ENCODE measurements at places on chromosomes 12 and 14.

DNA sequence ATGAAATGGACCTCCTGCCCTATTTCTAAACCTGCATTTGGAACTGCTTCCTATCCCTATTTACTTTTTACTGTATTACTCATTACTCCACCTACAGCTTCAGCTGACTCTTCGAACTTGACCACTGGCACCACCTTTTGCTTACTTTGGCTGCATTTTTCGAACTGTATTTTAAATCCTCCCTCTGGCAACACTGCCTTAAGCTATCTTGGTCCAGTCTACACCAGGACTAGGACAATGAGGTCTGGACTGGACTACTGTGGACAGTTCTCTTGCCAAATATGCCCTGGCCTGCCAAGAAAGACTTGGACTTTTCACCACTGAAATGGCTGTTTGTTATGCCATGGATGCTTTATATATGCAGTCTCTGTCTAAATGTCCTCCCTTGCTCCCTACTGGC is 328.1 kb downstream of the BTG1 start:
- no peak for DNase-seq

- DNase-seq = no peak
These were observed 209.6 kb downstream of the CRADD start for GRCh38 chr12:93886533-93887511.

GRCh38 chr14:93101181-93101580 is 14.5 kb downstream of the ITPK1 start:
- DNase-seq = no peak

DNA sequence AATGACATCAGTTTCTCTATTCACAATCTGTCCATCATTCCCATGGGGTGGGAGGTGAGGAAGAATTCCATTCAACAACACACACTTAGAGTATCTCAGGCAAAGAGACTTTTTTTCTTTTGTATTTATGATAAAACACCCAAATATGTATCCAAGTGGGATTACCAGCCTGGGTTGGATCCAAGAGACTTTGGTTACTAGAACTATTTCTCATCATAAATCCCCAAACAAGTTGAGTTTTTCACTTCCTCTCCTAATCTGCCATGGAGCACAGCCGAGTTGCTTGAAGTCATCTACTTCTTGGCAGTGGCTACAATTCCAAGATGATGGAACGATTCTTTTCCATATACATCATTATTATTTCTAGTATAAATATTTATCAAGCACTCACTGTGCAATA is 209.2 kb upstream of the HMGA2 start:
- no peak for DNase-seq

DNA sequence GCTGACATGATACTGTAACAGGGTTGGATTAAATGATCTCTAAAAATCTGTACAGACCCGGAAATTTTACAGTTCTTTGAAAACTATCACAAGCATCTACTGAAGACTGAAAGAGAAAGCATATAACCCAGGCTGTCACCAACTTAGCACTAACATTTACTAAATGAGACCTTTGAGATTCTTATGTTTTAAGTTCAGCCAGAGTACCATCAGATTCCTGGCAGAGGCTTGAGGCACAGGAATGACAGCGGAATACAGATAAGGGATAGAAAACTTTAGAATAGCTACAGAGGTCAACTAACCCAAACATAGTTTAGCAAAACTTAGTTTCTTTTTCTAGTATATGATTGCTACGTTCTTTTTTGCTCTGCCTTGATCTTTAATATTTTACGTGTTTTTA is 91.6 kb upstream of the FERMT2 start:
- DNase-seq = no peak

GRCh38 chr14:99327050-99327449 is 55.1 kb upstream of the BCL11B start:
- no peak for DNase-seq

DNA sequence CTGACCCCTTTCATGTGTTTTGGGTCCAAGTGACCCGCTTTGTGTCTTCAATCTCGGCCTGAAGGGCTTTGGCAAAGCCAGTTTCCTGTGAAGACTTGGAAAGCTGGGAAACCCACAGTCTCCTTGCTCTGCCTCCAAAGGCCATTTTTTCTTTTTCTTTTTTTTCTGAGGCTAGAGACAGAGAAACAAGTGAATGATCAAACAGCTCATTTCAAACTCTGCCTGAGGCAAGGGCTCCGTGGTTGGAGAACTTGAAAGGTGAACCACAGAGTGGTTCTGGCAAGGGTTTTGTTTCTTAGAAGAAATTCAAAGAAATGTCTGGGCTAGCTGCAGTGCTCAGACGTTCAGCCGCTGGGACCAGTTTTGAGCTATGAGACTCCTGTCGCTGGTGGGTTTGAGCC is 62.7 kb downstream of the ERH start:
- no peak for DNase-seq

- no peak for DNase-seq
These were observed 52.6 kb upstream of the STK38L start for GRCh38 chr12:27191531-27191930.

DNA sequence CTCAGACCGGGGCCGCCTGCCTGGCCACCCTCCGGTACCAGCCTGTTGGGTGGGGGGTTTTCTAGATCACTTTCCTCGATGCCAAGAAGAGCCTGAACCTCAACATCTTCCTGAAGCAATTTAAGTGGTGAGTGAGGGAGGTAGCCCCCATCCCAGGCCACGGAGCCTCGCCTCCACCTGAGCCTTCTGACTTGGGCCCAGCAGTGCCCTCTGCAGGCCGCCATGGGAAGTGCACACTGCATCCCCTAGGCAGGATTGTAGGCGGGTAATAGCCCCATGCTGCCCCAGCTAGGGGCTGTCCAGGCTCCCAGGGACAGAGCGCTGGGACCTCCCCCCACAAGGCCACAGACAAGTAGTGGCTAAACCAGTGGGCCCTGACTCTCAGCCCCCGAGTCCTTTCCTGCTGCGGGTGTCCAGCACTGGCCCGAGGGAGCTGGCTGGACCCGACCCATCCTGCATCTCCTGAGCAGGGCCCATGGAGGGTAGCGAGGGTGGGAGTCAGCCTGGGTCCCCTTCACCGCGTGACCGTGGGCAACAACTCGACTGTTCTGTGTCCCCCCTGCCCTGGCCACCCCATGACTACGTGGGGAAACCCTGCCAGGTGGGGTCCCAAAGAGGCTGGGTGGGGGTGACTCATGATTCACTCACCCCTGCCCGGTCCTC is 15.3 kb upstream of the ADSS1 start:
- DNase-seq = peak; percentile 80

- peak; percentile 95 for DNase-seq
These were observed at the start of gene PSMB5 for GRCh38 chr14:23034498-23035302. PSMB5 (minus strand) TSS chr14:23034900; CDS start chr14:23034881, 19 bp downstream.

GRCh38 chr12:131226345-131227265 is 272.9 kb downstream of the ADGRD1 start:
- DNase-seq = no peak

GRCh38 chr14:60566101-60566500 is 57.2 kb downstream of the SIX6 start:
- no peak for DNase-seq

DNA sequence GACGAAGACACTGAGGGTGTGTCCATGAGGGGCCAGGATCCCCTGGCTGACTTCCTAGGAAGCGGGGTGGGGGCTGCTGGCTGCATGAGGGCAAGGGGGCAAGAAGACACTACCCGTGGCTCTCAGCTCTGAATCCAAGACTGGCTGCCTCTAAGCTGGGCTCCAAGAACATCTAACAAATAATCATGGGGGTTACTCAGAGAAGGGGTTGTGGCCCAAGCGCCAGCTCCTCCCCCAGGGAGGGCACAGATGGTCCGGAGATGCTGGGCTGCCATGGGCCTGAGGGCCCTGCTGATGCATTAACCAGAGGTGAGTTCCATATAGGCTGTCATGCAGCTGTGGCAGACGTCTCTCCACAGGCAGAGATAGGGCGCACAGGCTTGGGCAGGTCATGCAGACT is 14.3 kb downstream of the SYNDIG1L start:
- DNase-seq = no peak

DNA sequence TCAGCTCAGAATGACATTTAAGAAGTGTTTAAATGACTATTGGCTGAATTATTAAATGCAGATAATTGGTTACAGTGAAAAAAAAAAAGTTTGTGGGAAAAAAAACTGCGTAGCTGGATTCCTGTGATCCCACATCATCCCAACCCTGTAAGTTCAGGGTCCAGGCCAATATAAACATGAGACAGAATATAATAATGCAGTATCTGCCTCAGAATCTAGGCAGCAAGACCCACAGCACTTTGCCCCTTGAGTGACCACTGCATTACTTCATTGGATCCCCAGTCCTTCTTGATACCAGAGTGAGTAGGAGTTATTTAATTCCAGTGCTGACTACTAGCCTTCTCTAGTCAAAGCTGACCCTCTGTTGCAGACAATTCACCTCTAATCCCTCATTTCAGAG is 272.6 kb downstream of the CCER1 start:
- no peak for DNase-seq

- DNase-seq = no peak
These were observed 193.7 kb upstream of the FRMD6 start for GRCh38 chr14:51457843-51458562.

GRCh38 chr14:24204163-24205146 is 1.0 kb upstream of the TSSK4 start:
- DNase-seq = no peak
